ENCODE measurements at places on chromosomes 1 and 21.

DNA sequence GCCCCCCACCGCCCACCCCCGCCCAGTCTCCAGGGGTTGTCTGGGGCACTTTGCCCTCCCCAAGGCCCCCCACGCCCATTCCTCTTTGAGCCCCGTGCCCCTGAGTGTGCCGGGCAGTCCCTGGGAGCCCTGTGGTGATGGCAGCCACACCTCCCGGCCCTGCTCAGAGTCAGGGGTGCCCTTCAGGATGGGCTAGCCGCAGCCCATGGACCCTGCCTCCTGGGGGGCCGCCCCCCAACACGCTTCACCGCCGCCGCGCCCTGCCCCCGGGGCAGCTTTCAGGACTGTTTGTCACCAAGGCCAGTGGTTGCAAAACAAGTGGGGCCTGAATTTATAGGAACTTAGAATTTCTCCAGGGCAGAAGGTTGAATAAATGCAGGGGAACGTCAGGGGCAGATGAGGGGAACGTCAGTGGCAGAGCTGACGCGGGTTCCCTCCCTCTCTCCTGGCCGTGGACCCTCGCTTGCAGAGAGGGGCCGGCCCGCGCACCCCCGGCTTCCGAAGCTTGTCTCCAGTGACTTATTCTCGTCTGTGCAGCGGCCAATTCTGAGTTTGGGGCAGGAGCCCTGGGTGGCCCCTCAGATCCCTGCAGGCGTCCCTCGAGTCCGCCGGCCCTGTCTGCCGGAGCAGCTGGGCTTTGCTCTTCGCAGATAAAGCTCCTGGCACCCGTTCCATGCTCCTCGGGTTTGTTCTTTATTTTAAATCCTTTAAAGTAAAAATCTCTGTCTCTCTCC, 41.2 kb upstream of the ADARB1 start:
- DNase-seq = peak; percentile 84

DNA sequence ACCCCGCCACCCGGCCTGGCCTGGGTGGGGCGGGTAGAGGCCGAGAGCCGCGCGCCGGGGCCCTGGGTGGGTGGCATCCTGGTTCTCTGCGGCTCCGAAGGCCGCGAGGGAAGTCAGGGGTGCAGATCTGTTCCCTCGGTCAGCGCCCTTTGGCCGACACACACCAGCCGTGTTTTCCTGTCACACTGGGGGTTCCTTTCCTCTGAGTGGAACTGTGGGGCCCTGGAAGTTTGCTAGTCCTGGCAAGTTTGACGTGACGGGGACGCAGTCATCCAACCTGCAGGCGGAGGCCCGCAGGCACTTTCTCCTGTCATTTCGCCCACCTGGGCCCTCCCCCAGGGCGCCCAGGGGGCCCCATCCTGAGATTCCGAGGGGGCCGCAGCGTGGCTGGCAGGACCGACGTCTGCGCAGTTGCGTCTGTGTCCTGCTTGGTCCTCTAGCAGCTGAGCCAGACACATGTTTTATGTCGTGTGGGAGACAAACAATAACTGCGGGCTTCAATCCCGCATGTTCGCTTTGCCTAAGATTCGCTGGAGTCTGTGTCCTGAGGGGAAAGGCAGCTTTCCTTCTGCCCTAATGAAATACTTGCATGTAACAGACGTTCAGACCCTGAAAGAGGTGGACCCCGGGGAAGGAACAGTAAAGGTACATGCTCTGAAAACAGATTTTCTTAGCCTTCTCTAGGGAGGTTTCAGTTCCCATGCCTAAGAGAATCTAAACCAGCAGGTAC, 1.5 kb downstream of the FAM163A start:
- DNase-seq = no peak

GRCh38 chr1:210754878-210755665, 378.9 kb downstream of the KCNH1 start:
- no peak for DNase-seq

- no peak for DNase-seq
These were observed 272.3 kb downstream of the ADGRL2 start for GRCh38 chr1:82073071-82073470.

DNA sequence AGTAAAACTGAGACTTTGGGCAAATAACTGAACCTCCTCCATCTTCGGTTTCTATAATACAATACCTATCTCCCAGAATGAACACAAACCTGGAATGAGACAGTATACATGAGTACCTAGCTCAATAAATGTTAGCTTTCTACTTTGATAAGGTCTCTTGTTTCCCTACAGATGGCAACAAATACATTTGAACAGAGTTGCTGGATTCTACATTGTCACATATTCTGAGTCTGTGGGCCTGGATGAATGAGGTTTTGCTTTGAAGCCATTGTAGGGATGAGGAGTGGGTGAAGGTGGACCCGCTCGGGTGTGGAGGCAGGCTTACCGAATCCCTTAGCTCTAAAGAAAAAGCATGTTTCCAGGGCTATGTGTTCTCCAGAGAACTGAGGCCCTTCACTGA, 13.9 kb upstream of the FYB2 start:
- no peak for DNase-seq

GRCh38 chr21:44639331-44639655, 2.1 kb downstream of the KRTAP10-10 start:
- DNase-seq = no peak

- DNase-seq = no peak
These were observed 334.8 kb upstream of the CAMK1G start for GRCh38 chr1:209248649-209249279.

- DNase-seq = no peak
These were observed 5.9 kb downstream of the HMGN2 start for GRCh38 chr1:26478159-26478558.

DNA sequence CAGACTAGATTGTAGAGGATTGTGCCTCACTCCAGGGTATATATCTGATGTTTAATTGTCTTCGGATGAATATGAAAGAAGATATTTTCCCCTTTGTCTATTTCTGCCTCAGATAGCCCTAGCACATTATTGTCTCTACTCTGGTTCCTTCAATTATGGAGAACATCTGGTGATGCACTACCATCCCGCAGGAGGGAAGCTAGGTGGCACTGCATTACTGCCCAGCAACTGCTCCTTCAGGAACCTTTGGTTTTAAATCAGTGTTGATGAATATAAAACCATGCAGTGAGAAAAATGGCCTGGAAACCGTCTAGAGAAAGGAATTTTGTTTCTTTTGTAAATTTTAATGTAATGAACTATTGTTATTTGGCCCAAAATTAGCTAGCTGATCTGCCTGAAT, 68.5 kb downstream of the GPR88 start:
- peak; percentile 53 for DNase-seq

DNA sequence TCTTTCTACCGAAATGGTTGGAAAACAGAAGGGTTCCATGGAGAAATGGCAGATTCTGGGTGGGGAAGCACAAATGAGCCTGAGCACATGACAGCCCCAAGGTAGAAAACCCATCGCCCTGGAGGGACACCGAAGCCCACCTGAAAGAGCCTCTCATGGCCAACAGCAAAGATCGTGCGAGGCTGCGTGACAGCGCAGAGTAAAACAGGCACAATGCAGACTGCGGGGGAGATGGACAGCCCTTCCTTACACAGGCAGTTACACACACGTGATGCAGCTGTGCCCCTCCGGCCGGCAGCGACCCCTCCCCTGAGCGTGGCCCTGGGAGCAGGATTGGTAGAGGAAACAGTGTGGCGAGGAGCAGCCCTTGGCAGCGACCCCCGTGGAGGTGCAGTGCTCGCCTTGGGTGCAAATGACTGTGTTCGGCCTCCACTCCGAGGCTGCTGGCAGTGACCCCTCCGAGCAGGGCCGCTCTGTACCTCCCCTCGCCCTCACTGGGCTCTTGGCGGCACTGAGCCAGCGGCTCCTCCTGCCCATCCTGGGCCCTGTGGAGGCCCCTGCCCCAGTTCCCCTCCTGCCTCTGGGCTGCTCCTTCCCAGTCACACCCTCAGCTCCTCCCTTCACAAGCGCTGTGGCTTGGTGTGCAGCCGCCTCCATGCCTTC, 120.9 kb upstream of the COL6A1 start:
- DNase-seq = no peak

DNA sequence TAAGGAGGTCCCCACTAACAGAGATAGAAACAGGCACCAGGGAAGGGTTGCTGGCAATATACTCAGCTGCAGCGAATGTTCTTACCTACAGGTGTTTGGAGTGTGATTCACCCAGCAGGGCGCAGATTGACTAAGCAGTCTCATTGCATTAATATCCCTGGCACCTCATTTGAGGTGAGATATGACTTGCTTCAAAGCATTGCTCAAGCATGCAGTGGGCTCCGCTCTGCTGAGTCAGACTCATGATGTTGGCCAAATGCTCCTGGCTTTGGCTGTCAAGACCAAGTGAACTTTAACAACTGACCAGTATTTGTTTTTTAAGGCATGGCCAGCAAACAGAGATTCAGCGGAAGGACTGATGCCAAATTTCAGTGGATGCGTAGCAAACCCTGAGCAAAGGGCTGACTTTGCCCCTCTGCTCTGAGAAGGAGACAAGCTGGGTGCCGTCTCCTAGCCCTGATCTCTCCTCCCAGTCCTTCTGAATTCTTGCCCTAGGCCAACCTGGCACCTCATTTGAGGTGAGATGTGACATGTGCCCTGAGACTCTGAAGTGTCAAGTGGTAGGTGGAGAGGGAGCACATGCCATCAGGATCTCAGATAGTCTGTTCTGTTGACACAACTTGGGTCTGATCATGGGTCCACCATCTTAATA, 187.1 kb upstream of the COA6 start:
- DNase-seq = no peak

DNA sequence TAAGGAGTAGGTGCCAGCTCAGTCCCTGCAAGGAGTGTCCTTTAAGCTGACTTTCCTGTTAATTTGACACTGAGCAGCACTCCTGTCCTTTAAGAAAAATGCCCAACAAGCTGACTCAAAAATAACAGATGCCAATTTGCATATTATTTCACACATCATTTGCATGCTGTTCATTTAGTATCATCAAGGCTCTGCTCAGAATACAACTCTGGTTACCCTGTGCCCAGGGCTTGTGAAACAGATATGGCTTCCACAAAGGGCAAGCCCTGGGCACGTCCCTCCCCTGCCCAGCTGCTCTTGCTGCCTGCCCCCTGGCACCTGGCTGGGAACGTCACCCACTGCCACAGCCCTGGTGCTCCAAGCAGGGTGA, 10.3 kb downstream of the KCNN3 start:
- DNase-seq = no peak

GRCh38 chr1:179230251-179230650, 774 bp upstream of the ABL2 start:
- DNase-seq = peak; percentile 86

GRCh38 chr1:56573311-56573710, 6.1 kb downstream of the PLPP3 start:
- DNase-seq = no peak

GRCh38 chr1:150464422-150464826, 22.8 kb upstream of the TARS2 start:
- peak; percentile 60 for DNase-seq

DNA sequence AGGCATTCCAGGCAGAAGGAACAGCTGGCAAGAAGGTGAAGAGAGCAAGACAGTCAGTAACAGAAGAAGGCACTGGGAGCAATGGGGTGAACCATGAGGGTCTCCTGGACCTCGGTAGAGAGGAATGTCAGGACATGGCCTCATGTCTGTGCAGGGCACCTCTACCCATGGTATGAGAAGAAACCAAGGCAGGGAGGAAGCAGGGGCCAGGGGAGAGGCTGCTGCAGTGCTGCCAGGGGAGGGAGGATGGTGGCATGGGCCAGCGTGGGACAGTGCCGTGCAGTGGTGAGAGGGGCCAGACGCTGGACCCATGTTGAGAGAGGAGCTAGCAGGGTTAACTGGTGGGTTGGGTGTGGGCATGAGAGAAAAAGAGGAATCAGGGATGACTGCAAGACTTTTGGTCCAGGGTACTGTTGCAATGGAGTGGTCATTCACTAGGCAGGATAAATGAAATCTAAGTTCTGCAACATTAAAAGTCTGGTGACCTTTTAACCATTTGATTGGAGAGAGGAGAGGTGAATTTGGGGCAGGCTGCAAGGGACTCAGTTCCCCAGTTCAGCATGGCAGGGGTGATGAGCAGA, 577.6 kb downstream of the MATN1 start:
- no peak for DNase-seq

DNA sequence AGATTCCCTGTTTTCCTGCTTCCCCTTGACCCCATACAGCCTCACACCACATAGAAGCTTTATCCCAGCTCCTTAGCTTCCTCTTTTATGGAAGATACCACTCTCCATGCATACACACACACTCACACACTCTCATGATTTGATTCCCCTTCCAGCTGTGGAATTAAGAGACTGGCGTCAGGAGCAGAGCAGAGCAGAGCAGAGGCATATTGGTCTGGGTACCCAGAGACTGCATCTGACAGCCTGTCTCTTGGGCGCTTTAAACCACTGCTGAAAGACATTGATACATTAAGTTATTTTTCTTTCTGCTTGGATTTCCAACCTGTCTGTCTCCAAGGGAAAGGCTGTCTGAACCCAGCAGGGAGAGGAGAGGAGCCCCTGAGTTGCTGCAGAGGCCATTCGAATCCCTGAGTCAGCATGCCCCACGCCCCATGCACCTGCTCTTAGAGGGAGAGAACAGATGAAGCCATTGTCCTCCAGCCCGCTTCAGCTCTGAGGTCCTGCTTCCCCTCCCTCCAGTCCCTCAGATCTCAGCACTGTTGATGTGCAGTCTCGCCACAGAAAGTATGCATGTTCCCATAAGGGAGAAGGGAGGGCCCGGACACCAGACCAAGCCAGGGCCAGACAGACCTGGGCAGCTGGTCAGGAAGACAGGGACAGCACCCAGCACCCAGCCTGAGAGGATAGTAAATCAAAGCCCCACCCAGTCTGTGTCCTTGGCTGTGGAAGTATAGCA, 66.7 kb upstream of the GJB5 start:
- DNase-seq = no peak

DNA sequence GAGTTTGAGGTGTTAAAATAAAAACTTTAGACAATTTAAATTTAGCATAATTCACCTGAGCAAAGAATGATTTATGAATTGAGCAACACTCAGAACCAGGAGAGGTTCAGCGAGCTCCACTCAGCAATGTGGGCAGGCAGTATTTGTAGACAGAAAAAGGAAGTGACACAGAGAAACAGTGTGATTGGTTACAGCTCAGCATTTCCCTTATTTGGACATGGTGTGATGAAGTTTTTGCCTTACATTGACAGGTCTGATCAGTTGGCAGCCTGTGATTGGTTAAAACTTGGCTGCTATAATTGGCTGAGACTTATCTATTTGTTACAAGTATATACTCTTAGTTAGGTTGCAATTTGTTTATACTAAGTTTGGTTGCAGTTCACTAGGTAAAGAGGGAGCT, 621.2 kb upstream of the PRMT6 start:
- no peak for DNase-seq

- no peak for DNase-seq
These were observed 19.7 kb upstream of the DYNLT5 start for GRCh38 chr1:66732407-66733166.

DNA sequence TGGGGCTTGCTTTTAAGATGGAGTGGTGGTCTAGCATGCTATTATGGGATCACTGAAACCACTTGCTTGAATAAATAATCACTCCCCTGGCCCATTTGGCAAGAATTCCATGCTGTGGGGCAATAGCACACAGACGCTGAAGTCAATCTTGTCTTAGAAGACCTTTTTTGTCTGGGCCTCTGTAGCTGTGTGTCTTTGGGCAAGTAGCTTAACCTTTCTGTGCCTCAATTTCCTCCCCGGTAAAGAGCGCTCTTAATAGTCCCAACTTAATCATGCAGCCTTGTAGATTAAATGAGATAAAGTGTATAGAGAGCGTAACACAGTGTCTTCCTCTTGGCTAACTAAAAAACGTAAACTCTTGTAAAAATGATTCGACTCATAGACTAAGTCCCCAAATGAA, 125.4 kb upstream of the IGSF21 start:
- no peak for DNase-seq

Measured in osteoblast (primary cell).